Stimulated activated memory B cell treated with anti-CD40 and anti-IgM and Interleukin-4, amounts not matched to agents 10 μg/mL and 1 μg/mL and 100 μg/mL, for 72 hours (primary cell): ENCODE measurements at places on chromosomes 2 and 18.

GRCh38 chr2:27809761-27810241 is 38.3 kb downstream of the MRPL33 start:
- ATAC-seq, result no peak

- no peak for ATAC-seq
Observed at GRCh38 chr2:120579916-120580685, 155.6 kb upstream of the GLI2 start.

DNA sequence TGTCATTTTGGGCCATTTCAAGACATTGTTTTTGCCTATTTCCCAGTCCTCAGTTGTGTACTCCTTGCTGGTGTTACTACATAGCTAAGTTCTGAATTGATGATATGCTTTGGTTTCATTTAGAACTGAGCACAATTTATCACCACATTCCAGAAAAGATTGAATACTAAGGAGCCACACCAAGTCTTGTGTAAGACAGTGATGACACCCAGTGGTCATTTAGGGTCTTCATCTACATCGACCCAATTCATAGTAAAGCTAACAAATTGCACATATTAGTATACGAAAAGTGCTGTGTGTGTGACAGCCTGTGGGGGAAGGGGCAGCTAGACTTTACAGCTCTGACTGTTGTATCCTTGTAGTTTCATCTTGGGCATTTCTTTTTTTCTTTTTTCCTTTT is 10.9 kb upstream of the DLX2 start:
- no peak for ATAC-seq

GRCh38 chr2:217279556-217279955 is 419.7 kb upstream of the TNP1 start:
- no peak for ATAC-seq

- no peak for ATAC-seq
Observed at GRCh38 chr18:9890196-9890595, 4.4 kb downstream of the TXNDC2 start.

- no peak for ATAC-seq
Observed at GRCh38 chr2:192615105-192615504, 420.4 kb upstream of the TMEFF2 start.

GRCh38 chr2:145760781-145761649 is 1241.1 kb upstream of the ZEB2 start:
- ATAC-seq, result no peak

DNA sequence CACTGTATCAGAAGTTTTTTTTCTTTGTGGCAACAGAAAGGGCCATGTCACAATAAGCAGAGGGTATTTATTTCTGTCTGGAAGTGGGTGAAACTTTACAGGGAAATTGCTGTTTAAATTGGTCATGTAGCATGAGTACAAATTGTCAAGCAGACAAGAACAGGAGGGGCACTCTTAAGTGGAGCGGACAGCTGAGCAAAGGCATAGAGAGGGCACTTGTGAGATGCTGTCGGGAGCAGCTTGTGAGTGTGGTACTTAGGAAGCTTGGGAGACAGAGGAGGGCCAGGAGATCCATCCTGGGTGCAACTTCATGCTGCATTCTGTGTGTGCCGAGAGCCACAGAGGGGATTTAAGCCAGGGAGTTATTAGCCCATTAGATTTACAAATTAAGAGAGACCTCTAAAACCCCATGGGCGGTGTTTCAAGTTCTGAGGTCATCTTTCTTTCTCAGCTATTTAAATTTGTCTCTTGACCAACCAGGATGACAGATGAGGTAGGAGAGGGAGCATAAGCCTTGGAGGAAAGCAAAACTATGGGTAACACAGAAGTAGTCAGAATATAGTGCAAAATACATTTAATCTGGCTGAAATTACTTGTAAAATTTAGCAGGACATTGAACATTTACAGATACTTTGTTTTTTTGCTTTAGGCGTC is 30.4 kb downstream of the INPP4A start:
- ATAC-seq, result no peak

GRCh38 chr18:13713455-13714055 is 12.8 kb downstream of the FAM210A start:
- ATAC-seq, result no peak

GRCh38 chr2:219009294-219009693 is 16.1 kb upstream of the CRYBA2 start:
- no peak for ATAC-seq

DNA sequence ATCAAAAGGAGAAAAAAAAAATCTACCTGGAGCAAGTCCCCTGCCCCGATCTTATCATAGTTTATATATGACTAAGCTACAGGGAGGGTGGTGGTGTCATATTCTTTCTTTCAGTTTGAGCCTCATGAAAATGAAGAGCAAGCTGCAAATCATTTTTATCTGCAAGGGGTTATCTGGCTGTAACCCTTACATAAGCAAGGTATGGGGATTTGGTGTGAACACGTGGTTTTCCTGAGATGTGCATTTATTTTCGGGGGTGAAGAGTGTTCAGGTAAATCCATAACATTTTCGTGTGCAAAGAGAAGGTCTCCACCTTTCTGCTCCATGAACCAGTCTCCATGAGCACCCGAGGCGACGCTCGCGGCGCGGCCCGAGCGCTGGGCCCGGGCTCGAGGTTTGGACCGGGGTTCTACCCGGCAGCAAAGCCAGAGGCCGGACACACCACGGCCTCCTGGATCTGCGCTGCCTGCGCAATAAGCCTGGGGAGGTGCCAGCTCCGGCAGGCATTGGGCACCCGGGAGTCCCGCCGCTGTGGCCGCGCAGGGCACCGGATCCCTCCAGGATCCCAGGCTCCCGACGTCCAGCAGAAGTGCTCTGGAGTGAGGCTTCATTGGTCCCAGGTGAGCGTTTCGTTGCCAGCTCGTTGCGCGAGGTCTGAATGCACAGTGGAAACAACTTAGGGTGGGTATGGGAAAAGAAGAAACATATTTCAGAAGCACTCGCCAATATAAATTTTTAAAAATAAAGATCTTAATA is 36.1 kb upstream of the GPD2 start:
- ATAC-seq, result peak; percentile 58

- ATAC-seq, result no peak
Observed at GRCh38 chr18:35118641-35119040, 77.4 kb downstream of the MAPRE2 start.

DNA sequence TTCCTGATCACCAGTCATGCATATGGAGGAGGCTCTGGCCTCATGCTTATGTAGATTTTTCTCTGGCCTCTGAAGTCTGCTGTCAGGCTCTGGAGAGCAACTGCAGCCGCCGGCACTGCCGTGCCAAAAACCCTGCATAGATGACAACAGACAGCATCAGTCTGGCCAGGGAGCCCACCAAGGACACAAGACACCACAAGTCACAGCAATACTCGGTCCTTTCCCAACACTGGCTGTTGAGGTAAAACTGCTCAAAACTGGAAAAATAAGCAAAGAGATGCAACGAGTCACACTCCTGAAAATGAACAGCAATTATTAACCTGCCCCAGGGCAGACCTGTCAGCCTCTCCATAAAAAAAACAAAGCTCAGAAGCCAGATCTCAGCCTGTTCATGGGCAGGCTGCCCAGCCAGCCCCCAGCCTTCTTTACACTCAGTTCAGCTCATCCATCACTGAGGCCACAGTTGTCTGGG is 186.0 kb upstream of the RAB6C start:
- ATAC-seq, result no peak

- ATAC-seq, result no peak
Observed at GRCh38 chr2:207885010-207885409, 115.3 kb upstream of the FZD5 start.

DNA sequence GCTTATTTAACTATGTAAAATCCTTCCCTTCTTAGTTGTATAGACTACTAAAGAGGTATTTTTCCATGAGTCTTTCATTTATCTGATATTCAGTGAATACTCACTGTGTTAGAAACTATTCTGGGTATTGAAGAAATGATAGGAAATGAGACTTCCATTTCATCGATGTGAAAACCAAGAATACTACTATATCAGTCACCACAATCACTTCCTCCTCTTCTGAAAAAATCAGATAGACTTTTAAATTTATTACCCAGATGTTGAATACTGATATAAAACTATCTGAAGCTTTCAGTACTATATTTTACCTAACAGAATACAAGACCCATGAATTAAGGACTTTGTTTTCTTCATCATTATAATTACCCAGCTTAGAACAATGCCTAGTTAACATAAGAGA is 1801.1 kb upstream of the CELF4 start:
- ATAC-seq, result no peak

GRCh38 chr2:98731041-98731893 is at the start of gene MGAT4A:
MGAT4A (minus strand) TSS chr2:98731132; CDS start chr2:98726332, 4,800 bp downstream.
- peak; percentile 95 for ATAC-seq

DNA sequence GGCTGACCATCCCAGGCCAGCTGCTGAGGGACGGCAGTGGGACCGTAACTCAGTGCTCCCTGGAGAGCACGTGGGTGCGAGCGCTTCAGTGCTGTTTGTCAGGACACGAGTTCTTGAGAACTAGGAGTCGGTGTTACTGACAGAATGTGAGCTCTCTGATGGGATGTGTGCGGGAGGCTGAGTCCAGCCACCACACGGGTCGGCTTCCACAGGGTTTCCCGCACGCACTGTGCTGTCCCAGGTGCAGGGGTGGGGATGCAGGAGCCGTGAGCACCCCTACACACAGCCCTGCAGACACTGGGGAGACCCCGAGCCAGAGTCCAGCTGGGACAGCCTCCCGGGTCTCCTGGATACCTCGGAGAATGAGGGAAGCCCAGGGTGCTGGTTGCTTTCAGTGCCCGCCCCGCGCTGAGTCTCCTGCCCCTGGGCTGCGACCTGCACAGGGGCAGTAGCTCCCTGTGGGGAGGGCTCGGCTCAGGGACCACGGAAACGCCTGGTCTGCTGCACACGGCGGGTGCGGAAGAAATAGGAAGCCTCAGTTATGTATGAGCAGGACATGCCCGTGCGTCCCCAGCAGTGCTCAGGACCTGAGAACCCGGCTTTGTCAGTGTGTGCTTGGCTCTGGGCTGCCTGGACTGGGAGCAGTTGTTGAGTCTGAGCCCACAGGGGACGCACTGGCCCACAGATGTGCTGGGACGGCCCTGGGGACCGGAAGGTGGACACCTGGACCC is 71.2 kb downstream of the KCNG2 start:
- ATAC-seq, result no peak

- no peak for ATAC-seq
Observed at GRCh38 chr2:85812094-85812735, 58.4 kb downstream of the ATOH8 start.

DNA sequence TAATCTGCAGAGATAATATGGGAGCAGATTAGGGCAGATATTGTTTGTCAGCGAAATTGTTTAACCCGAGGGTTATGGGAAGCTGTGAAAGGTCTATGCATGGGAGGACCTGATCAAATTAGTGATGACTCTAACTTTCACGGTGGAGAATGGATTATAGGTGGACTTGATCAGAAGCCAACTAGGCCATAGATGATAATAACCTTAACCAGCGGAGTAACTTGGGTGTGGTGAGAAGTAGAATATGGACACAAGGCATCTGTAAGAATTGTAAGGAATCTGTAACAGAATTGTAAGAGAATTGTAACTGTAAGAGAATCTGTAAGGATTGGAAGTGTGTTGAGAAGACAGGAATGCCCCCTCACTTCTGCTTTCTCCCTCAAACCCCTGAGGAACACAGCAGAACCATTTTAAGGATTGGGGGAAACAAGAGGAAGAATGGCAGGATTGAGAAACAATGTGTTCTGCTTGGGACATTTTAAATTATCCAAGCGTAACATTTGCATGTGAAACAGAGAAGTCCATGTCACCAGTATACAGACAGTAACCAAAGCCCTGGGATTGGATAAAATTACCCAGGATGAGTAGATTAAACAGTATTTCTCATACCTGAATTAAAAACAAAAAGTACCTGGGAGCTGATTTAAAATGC is 14.9 kb upstream of the SLC39A10 start:
- no peak for ATAC-seq

- ATAC-seq, result peak; percentile 60
Observed at GRCh38 chr2:100262555-100263320, 59.6 kb downstream of the LONRF2 start.

DNA sequence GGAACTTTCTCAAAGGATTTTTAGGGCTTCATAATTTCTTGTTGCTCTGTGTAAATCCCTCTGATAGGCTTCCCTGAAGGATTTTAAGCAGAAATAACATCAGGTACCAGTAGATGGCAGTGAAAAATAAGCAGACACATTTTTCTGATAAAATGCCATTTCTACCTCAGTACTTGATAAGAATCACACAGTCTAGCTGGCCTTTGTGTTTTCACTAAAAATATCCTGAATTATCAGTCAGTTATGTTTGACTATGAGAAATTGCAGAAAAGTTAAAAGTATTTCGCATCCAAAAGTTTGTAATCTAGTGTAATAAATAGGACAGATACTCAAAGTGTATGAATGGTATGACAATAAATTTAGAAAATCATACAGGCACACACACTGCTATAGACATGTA is 68.7 kb downstream of the DNAJC10 start:
- no peak for ATAC-seq

- ATAC-seq, result no peak
Observed at GRCh38 chr18:68475883-68476282, 239.0 kb downstream of the TMX3 start.

GRCh38 chr2:120542911-120543527 is 192.6 kb upstream of the GLI2 start:
- ATAC-seq, result no peak

DNA sequence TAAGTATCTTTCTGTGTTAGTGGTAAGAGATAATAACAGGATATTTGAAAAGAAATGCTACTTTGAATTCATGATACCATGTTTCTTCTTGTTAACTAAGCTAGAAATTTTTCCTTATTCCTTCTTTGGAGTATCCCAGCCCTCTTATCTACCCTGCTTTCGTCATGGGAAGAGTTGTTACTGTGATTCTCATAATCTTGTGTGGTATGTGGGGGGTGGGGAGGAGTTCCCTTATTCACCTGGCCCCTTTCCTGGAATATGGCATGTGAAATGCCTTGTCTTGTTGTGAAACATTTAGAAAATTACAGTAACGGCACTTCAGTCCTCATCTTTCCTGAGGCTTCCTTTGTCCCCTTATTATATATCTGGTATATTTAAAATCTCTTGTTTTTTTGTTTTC is 129.9 kb downstream of the NCOA1 start:
- ATAC-seq, result no peak

- ATAC-seq, result no peak
Observed at GRCh38 chr2:128984081-128984480, 665.4 kb upstream of the HS6ST1 start.

- ATAC-seq, result no peak
Observed at GRCh38 chr2:150472511-150472899, 15.0 kb downstream of the RND3 start.

GRCh38 chr2:100427627-100428258 is 10.3 kb upstream of the CHST10 start:
- peak; percentile 77 for ATAC-seq

GRCh38 chr2:231479455-231479854 is 15.2 kb upstream of the NCL start:
- ATAC-seq, result no peak

DNA sequence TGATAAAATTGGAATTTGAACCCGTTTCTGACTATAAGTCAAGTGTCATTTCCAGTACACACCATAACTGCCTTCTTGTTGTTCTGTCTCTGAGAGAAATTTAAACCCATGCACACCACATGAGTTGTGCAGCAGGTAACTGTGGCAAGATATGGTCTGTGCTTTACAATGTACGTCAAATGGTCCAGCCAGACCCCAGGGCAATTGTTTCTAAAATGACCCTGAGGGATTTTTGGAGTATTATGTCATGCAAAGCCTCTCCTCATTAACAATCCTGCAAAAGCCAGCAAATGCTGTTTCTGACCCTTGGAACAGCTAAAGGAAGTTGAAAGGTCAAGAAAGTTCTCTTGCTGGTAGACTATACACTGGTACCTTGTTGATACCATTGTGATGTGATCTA is 47.7 kb upstream of the WIPF1 start:
- no peak for ATAC-seq

- ATAC-seq, result no peak
Observed at GRCh38 chr2:205386109-205386508, 296.2 kb upstream of the NRP2 start.
